D721Med (cell line): ENCODE measurements at places on chromosomes 3 and 15.

DNA sequence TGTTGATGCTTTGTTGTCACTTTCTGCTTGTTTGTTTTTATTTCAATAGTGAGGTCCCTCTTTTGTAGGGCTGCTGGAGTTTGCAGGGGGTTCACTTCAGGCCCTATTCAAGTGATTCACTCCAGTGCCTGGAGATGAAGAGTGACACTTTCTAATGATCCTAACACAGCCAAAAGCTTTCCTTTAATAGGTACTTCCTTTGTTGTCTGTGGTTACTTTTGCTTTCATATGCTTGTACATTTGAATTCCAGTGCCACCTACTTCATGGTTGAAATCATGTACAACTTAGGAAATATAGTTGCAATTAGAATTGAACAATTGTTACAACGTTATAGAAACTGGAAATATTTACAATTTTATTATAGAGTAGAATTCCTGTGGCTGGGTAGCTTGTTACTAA, 466.8 kb upstream of the EPHA3 start:
- DNase-seq: no peak

DNA sequence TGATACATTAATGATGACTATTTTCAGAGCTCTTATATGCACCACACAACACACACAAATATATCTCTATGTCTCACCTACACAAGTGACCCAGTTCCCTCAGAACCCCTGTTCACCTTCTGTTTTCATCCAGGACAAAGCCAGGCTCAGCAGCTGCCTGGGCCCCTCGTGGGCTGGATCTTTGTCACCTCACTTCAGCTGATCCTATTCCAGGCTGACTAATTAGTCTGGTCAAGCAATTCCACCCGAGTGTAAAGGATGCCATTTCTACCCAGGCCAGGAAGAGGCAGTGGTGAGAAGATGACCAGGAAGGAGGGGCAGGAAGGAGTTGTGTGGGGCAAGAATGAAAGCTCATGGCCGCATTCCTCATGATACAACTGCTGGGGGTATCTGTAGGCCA, 62.3 kb downstream of the DHX30 start:
- no peak for DNase-seq

DNA sequence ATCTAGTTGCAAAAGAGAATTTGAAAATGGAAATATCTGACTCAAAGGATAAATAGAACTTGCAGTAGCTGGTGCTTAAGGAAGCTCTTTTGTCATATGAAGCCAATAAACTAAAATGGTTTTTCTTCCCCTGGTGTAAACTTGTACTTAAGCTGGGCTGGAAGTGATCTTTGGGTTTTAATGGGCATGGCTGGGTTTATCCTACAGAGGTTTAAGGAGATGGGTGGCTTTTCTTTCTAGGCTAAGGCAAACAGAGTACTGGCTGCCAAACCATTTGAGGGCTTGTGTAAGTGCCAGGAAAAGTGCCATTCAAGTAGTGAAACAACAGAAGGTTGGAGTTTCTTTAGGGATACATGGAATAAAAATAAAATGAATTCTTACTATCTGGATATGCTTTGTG, 12.1 kb upstream of the UTS2B start:
- DNase-seq: no peak

GRCh38 chr3:46755646-46756045, 38.0 kb upstream of the PRSS50 start:
- DNase-seq: no peak

GRCh38 chr3:89795506-89795905, 688.1 kb downstream of the EPHA3 start:
- no peak for DNase-seq

GRCh38 chr3:191549357-191549756, 88.4 kb downstream of the PYDC2 start:
- no peak for DNase-seq

DNA sequence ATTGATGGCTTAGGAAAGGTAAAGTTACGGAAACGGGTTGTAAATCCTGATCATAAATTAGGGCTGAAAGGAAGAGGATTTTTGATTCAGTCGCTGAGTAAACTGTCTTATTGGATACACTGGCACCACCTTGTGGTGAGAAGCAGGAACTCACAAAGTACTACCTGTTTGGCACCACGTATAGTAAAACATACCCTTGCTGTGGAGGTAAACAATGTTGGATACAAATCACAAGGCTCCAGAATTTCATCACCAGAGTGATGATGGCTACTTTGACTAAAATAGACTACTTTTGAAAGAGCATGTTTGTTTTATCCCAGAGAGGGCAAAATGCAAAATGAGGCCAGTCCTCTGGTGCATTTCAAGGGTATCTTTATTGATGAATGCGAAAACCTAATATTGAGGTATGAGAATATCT, 216.9 kb downstream of the IGSF11 start:
- DNase-seq: no peak

GRCh38 chr15:67803299-67803698, 22.0 kb upstream of the SKOR1 start:
- DNase-seq: no peak

GRCh38 chr3:15331606-15332404, 581 bp downstream of the SH3BP5 start:
- DNase-seq: no peak

DNA sequence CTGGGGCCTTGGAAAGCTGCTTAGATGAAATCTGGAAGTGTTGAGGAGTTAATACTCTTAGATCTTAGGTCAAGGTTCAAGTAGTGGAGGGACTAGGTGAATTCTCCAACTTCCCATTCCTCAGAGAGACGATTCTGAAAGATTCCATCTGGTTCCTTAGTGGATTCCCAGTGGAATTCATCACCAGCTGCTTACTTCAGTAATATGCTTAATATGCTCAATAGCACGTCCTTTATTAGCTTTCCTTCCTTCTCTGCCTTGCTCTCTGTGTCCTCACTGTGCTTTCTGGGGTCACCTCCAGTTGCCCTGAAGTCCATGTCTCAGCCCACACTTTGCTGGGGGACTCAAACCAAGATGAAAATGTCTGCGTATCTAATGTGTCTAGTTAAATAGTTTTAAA, 31.0 kb downstream of the CEP63 start:
- DNase-seq: no peak

DNA sequence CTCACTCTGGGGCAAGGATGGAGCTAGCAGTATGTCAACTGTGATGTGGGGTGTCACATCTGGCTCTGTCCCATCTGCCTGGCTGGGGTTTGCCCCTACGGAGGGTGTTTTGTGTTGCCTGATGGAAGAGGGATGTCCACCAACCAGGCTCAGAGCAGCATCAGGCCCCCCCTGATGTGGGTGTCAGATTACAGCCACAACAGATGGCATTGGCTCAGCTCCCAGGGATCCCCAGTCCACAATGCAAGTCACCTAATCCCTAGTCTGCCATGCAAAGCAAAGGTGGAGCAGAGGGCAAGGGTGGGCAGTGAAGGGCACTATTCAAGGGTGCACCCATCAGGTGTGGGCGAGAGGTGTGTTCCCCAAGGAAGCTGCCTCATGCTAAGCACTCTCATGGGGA, 48.9 kb upstream of the AMOTL2 start:
- DNase-seq: no peak

GRCh38 chr3:81277853-81278252, 483.6 kb downstream of the GBE1 start:
- no peak for DNase-seq

DNA sequence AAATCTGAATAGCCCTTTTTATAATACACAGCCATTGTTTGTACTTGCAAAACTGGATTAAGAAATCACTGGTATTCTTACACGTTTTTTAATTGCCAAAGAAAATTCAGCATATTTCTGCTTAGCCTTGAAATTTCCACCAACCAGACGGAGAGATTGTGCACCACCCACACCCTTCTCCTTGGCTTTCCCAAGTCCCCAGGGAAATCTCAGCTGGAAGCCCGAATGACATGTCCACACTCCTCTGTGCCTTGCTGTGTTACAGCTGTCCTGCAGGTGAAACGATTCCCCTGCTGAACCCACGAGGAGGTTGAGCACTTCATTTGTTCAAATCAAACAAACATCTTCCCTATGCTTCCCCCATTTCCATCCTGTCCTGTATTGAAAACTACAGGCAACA, 49.6 kb upstream of the PPARG start:
- no peak for DNase-seq

GRCh38 chr15:73751511-73751898, 1.6 kb downstream of the INSYN1 start:
- no peak for DNase-seq

DNA sequence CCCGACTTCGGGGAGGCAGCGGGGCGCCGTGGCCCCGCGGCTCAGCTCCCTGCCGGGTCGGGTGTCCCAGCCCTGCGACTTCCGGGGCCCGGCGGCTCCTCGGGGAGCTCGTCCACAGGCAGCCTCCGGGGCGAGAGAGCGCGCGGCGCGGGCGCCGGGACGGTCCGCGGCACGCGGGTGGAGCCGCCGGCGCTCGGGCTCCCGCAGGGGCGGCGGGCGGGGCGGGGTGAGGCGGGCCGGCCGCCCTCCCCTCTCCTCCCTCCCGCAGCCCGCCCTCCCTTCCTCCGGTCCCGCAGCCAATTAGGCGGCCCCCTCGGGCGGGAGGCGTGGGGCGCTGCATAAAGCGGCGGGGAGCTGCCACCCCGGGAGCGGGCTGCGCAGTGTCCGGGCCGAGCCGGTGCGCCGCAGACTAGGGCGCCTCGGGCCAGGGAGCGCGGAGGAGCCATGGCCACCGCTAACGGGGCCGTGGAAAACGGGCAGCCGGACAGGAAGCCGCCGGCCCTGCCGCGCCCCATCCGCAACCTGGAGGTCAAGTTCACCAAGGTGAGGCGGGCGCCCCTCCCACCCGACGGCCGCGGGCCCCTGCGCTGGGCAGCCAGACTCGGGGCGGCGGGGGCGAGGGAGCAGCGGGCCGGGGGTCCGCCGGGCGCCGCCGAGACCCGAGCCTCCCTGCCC, at the start of gene ALDH1A3:
Gene ALDH1A3 (plus strand): TSS at position 368 of the 675 bp plus-strand sequence. CDS start 77 bp downstream, at position 445.
- DNase-seq: no peak

GRCh38 chr15:68405378-68406250, 26.3 kb downstream of the ITGA11 start:
- DNase-seq: no peak

DNA sequence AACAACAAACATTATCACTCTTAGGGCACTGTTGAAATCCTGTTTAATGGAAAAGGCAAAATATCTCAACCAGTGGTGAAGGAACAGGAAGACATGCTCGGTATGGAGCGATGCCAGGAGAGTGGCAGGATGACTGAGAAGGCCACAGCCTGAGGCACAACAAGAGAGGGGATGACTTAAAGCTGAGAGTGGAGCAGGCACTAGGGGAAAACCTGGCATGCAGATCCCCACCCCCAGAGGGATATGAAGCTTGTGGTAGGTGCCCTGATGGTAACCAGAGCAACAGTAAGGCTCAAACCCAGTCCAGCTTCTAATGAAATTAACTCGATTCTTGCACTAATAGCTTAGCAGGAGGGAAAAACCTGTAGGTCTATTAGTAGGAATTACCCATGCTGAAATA, 40.4 kb downstream of the LYSMD4 start:
- no peak for DNase-seq

DNA sequence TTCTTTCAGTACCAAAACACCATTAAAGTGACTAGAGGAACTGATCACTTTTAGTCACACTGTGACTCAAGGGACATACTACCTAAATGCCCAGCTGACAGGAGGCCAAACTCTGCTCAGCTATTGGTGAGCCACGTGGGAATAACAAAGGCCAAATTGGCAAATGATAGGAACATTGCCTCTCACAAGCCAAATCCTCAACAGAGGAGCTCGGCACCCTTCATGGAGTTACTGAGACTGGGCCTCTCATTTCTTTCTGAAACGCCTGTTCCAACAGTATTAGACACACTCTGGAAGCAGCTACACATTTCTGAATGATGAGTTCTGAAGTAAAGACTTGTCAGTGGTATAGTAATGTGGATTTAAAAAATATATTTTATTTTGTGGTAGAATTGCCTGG, 166.0 kb upstream of the COL8A1 start:
- no peak for DNase-seq

- DNase-seq: no peak
Measured at GRCh38 chr3:184523825-184524615, 37.6 kb upstream of the EPHB3 start.

- no peak for DNase-seq
Measured at GRCh38 chr15:27595211-27595610, 503.9 kb downstream of the OCA2 start.

GRCh38 chr3:158801201-158801600, 653 bp upstream of the MFSD1 start:
- DNase-seq: no peak

DNA sequence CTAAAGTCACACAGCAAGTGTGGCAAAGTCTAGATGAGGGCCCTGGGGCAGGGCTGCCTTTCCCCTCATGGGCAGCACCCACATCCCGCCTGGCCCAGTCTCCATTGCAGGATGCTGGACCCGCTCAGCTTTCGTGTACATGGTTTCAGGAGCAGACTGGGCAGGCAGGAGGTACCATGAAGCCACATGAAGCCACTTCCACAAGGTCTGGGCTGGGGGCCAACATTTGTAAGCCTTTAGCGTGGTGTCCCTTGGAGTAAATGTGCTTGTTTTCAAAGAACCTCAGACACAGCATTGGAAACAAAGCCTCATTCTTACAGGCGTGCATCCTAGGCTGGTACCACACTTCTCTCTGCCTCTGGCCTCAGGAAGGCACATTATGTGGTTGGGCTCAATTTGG, 34.5 kb downstream of the UMPS start:
- DNase-seq: no peak

DNA sequence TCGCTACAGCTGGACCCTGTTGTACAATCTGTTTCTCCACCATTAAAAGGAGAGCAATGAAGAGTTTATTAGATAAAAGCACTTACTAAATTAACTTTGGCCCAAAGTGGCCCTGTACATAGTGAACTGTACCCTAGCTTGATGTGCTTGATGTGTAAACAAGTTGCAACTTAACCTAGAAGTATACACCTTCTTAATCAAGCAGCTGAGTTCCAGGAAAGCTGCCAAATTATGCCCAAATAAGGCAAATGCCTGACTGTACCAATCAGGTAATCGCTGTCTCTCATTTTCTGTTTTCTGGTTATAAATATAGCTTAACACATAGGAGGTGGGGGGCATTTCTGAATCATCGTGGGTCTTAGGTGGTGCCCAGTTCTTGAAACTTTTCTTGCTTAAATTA, 704.8 kb upstream of the CBLB start:
- DNase-seq: no peak

- no peak for DNase-seq
Measured at GRCh38 chr3:105367406-105368213, 901 bp downstream of the ALCAM start.

DNA sequence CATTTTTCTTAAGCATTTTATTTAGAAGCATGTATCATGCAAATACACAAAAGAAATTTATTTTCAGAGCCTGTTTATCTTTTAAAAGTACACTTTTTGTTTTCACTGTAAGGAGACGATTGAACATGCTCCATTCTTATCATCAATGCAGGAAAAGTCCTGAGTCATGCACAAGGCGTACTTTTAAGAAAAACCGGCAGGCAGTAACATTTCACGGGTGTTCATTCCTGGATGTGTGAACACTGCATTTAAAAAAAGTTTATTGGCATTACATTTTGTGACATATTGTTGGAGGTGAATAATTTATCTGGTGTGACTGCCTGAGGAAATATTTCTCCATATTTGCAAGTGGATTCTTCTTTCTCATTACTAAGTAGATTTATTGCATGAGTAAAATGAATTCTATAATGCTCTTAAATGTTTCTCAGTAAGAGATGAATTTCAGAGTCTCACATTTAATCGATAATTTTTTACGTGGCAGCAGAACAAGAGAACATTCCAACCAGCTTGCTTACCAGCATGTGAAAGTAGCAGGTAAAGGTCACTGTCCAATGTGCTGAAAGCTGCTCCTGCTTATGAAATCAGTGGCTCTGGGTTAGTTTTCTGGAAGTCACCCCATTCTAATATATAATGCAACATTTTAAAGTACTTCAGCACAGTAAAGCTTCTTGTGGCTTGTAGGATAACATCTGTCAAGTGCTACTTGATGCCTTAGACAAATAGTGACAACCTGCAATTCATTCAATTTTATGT, 87.0 kb downstream of the SV2B start:
- DNase-seq: no peak
